Hematopoietic multipotent progenitor cell treated with erythropoietin and hydrocortisone succinate and interleukin-3 and kit ligand, for 4 days (in vitro differentiated cells): ENCODE measurements at places on chromosomes 7 and 10.

- DNase-seq: no peak
Observed at GRCh38 chr10:5744849-5745248, 60.2 kb downstream of the TASOR2 start.

- DNase-seq: no peak
Observed at GRCh38 chr7:17472939-17473338, 174.5 kb downstream of the AHR start.

DNA sequence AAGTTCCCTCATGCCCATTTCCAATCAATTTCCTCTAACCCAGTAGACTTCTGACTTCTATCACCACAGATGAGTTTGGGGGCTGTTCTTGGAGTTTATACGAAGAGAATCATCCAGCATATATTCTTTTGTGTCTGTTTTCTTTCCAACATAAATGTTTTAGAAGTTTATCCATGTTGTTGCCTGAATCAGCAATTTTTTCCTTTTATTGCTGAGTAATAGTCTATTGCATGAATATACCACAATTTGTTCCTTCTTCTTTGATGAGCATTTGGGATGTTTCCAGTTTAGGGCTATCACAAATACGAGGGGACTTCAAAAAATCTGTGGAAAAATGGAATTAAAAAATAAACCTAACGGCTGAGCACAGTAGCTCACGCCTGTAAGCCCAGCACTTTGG is 26.2 kb downstream of the COPG2 start:
- DNase-seq: no peak

DNA sequence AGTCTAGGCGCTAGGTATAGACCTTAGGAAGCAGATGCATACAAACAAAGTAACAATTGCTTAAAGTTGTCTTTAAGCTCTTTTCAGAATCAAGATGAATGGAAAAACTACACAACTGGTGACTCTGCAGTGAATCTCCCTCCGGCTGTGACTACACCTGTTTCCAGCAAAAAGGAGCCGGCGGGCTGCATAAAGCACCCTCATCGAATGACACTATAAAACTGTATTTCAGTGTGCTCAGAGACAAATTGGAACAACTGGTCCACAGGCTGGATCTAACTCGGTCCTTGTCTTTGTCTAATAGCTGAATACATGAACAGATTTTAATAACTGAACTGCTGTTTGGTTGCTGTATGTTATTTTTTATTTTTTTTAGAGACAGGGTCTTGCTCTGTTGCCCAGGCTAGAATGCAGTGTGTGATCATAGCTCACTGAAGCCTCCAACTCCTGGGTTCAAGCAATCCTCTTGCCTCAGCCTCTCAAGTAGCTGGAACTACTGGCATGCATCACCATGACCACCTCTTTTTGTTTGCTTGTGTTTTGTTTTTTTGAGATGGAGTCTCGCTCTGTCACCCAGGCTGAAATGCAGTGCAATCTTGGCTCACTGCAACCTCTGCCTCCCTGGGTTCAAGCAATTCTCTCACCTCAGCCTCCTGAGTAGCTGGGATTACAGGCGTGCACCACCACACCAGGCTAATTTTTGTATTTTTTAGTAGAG is 64.2 kb upstream of the SVIL start:
- DNase-seq: no peak

- no peak for DNase-seq
Observed at GRCh38 chr10:59517341-59517899, 155.1 kb upstream of the FAM13C start.
